Muscle of arm (tissue), 14 donors: ENCODE measurements at places on chromosomes 4 and X. TPM values are rescaled to one million over a fixed set of nuclear protein-coding genes. Genes with fewer than 3 reads are reported as not detected.

The ADAMTS3 gene
- 4.1 TPM for polyA plus RNA-seq

The C1QTNF7 gene
- 2.1 TPM for polyA plus RNA-seq

The HPGD gene
- 23.0 TPM for polyA plus RNA-seq

The MAGIX gene
- 1.3 TPM for polyA plus RNA-seq

The OPHN1 gene
- not detected for polyA plus RNA-seq

The MAP3K15 gene
- 0.46 TPM for polyA plus RNA-seq
